ENCODE measurements at places on chromosomes 11 and 22. TPM values are rescaled to one million over a fixed set of nuclear protein-coding genes. Genes with fewer than 3 reads are reported as not detected.
A peak's percentile ranks its signal among the peaks of the same experiment; 100 is the strongest.

The SCGB1A1 gene
- not detected for total RNA-seq

DNA sequence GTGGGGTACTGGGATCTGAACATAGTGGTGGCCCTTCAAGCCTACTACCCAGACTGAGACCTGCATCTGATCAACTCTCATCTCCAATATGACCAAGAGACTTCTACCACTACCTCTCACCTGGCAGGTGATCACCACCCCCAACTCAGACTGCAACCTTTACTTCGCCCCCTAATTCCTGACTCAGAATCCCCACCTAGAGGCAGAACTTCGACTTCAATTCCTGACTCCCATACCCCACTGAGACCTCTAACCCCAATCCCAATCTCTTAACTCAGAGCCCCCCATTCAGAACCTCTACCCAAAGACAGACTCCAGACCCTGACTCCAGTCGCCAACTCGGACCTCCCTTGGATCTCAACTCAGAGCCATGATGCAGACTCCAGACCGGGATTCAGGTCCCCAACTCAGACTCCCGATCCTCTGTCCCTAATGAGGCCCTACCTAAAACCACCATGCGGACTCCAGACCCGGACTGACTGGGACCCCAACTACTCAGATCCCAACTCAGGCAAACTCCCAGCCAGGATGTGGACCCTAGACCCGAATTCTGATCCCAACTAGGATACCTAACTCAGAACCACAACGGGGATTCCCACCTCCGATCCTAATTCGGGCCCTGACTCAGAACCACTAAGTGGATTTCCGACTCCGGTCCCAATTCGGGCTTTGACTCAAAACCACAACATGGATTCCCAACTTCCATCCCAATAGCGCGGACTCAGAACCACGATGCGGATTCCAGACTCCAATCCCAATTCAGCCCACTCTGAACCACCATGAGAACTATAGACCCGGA lies 1.2 kb downstream of the KCNQ1OT1 start:
- H3K4me1 ChIP-seq, result peaks cover 11% of the 10 kb centered on the region
- H3K27me3 ChIP-seq, result no peaks in the 10 kb centered on the region
- H3K27ac ChIP-seq, result peak overlapping the region; percentile 28
- peaks cover 9% of the 10 kb centered on the region for H3K36me3 ChIP-seq
- peak overlapping the region; percentile 74 for H3K4me3 ChIP-seq
- DNase-seq, result no peak

The MRPL40 gene
- 20.8 TPM for total RNA-seq

DNA sequence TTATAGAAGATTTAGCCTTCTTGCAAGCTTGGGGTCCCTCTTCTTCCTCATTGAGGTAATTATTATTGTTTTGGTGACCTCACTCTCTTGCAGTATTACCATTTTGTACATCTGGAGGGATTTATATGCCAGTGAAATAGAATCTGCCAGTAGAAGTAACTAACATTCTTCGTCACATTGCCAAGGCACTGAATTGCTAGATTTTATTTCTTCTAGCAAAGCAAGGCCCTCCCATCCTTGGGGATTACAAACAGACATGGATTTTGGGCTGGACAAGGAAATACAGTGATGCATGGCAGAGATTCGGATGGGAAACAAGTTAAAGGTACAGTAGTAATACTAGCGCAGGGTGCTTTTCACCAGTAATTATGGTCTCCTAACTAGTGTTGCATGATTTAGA lies 7.8 kb downstream of the ADAMTS15 start:
- peaks cover 15% of the 10 kb centered on the region for H3K27me3 ChIP-seq
- DNase-seq, result no peak
- no peak overlapping the region for H3K4me3 ChIP-seq
- H3K36me3 ChIP-seq, result no peaks in the 10 kb centered on the region
- no peak overlapping the region for H3K27ac ChIP-seq

- no peak for DNase-seq
- peaks cover 93% of the 10 kb centered on the region for H3K4me1 ChIP-seq
- no peaks in the 10 kb centered on the region for H3K27me3 ChIP-seq
- peaks cover 4% of the 10 kb centered on the region for H3K36me3 ChIP-seq
Observed at GRCh38 chr11:64869571-64870175, 8.7 kb downstream of the EHD1 start.
